Stimulated activated effector memory CD8-positive, alpha-beta T cell treated with anti-CD3 and anti-CD28 coated beads, Interleukin-12 subunit alpha, Interleukin-12 subunit beta, amount 100 ng/mL, for 72 hours (primary cell): ENCODE measurements at places on chromosomes 7 and 10.

DNA sequence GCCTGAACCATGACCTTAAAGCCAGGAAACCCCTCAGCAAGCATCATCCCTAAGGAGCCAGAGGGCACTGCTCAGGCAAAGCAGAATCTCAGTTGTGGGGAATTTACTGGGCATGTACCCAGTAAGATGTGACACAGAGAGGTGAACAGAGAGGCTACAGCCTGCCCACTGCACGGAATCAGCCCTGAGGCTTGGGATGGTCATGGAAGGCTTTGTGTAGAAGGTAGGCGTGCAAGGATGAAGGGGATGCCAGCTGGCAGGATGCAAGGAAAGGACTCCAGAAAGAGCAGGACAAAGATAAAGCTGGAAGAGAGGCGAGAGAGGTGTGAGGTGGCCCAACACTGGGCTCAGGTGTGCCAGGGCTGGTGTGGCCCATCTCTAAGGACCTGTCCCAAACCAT, 2.4 kb upstream of the AIFM2 start:
- no peak for DNase-seq

DNA sequence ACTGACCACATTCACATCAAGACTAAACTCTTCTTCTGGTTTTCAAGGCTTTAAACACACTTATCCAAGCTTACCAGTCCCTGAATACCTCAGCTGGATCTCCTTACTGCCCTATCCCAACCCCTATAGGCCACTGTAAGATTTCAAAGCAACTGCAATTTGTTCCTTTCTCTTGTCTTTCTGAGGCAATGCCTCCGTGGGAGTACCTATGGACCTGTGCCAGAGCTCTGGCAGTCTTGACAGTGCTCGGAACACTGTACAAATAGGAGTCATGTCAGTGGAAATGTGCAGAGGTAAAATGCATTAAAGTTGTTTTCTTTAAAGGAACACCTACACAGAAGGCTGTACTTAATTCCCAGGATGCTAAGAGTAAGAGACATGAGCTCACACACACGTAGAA, 124.7 kb downstream of the CNOT4 start:
- DNase-seq = no peak

- DNase-seq = no peak
Measured at GRCh38 chr10:125021686-125022344, 79.9 kb downstream of the ZRANB1 start.

DNA sequence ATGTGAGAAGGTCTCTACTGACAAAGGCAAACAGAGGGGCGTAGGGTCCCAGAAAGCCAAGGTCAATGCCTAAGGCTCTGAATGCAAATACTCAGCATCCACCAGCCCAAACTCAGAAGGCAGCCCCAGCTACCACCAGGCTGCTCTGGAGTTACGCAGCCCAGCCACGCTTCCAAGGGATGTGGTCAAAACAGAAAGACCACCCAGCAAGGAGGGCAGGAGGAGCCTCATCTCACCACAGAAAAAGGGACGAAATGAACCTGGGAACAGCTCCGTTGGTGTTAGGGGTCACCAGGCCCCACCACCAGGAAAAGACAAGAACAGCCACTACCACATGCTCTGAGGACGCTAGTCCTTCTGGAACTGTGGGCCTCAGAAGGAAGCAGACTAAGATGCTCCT, 65.1 kb downstream of the CTBP2 start:
- DNase-seq = no peak

- no peak for DNase-seq
Measured at GRCh38 chr7:29372351-29373090, 177.9 kb downstream of the CHN2 start.

GRCh38 chr10:83538047-83538446, 601.3 kb upstream of the GHITM start:
- DNase-seq = no peak

- DNase-seq = no peak
Measured at GRCh38 chr7:54978364-54979116, 40.3 kb upstream of the EGFR start.

DNA sequence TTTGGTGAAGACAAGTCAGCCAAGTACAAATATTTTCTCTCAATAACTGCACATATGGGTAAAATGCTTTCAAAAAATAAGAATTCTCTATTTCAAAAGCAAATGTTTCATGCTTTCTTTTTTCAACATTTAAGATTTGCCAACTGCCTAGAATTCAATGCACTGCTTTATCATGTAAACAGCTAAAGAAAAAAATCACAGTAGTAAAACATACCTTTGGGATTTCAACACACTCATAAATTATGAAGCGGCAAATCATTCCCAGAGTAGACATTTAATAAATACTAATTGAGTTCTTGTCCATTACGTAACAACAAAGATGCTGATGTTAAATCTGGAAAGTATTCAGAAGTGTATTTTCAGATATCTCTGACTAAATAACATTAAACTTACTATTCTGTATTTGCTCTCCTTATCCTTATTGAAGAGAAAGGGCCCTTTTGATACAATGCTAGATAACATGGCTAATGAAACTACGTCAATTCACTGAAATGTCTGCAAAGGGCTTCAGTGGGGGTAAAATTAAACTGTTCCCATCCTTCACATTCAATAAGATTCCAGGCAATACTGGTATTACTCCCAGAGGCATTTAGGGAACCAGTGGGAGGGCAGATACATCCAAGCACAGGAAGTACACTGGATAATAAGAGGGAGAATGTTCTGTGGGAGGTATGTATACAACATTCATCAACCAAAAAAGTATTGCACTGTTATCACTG, 13.9 kb downstream of the NAPEPLD start:
- no peak for DNase-seq

DNA sequence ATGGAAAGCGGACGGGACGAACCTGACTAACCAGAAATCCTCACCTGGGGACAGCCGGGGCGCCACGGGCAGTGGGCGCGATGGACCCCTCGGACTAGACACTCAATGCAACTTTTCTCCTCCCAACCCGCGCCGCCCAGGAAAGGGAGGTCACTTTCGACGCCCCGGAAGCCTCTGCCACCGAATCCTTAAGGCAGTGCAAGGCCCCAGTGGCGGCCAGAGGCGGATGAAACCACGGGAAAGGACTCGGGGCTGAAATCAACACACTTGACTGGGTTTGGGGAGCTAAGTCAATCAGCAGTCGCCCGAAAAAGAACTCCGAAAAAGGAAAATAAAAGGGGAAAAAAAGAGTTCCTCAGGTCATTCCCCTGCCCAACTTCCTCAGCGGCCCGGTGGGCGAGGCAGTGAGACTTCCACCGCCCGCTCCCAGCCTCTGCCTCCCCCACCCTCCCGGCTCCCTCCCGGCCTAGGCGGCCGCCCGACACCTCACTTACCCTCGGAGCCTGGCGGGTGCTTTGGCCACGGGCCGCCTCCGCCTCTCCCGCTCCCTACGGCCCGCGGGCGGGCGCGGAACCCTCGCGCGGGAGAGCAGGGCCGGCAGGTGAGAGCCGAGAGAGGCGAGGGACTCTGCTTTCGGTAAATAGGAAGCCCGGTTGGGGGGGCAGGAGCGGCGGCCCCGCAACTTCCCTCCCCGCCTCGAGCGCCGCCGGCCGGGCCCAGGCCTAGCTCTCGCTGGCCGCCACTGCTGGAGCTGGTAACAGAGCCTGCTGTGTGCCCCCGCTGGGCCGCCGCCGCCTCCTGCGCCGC, 518 bp downstream of the WAPL start:
- peak; percentile 66 for DNase-seq

DNA sequence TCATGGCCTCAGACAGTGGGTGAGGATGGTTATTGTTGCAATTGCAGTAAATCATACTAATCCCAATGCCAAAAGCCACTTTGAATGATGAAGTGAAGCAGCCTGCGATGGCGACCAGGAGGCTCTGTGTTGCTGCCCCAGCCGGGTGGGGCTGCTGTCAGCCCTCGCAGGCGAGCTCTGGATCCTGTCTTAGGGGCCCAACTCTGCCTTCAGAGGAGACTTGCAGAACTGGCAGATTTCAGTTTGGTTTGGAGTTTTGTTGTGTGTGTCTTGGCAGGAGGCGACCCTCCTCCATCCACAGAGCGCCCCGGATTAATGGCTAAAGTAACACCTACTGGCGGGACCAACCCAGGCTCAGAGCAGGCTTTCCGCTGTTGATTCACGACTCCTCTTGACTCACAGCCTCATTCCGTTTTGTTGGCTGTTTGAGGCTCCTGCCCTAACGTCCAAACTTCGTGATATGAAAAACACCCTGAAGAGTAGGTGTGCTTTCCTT, 67.9 kb upstream of the BMPER start:
- no peak for DNase-seq

DNA sequence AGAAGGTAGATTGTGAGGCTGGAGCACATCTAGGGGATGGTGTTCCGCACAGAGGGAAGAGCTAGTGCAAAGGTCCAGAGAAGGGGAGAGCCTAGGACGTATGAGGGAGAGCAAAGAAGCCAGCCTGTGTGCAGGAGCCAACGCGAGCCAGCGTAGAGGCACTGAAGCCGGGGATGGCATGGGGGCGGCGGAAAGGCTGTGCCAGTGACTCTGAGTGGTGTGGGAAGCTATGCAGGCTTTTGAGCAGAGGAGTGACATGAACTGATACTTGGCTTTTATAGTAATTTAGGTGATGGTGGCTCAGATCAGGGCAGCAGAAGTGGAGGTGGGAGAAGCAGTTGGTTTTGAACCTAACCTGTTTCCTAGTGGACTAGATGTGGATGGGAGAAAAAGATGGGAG, 65.8 kb downstream of the ATXN7L1 start:
- no peak for DNase-seq

DNA sequence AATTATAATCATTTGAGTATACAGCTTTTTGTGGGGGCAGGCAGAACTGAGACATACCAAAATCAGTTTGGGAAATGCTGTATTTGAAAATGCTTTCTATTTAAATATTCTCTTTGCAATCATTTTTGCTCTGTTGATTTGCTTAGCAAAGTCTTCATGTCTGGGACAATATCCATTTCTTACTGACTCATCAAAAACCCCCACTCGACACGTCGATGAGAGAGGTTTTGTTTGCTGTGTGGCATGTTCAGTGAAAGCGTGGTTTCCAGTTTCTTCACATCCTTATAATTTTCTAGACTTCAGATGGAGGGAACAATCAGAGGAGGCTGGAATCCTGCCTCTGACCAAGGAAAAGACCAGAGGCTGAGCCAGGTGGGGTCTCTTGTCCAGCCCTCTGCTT, 28.9 kb downstream of the HTRA1 start:
- DNase-seq = no peak

- DNase-seq = no peak
Measured at GRCh38 chr7:50832744-50833143, 50.0 kb upstream of the GRB10 start.
